ENCODE measurements at places on chromosomes 16 and 17.

- DNase-seq, result no peak
Measured at GRCh38 chr17:2450016-2450650, 49.3 kb upstream of the MNT start.

GRCh38 chr17:47741109-47741792, 8.2 kb downstream of the TBX21 start:
- peak; percentile 42 for DNase-seq

- no peak for DNase-seq
Measured at GRCh38 chr16:6341981-6342380, 990.7 kb upstream of the RBFOX1 start.

DNA sequence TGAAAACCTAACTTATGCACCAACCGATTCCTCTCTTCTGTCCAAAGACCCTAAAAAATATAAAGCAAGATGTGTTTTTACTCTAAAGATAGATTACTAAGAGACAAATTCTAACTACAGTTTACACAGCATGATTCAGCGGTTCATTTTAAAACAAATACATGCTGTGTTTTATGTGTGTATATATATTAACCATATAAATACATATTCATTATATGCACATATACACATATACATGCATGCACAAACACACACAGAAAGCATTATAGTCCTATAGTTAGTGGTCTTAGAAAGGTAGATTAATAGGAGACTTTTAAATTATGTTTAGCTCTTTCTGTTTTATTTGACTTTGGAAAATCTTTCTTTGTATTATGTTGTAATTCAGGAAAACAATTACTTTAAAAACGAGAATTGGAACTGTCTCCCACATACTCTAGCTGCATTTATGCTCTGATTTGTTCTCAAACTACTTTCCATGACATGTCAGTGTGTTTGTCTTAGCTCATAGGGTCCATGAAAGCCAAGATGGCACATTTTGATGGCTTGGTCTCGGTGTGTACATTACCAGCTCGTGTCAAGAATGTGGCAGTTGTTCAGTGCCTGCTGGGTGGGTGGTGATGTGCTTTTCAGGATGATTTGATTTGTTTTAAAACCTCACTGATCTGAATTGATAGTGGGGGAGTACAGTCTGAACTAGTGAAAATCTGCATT, 548.8 kb upstream of the SALL1 start:
- no peak for DNase-seq

DNA sequence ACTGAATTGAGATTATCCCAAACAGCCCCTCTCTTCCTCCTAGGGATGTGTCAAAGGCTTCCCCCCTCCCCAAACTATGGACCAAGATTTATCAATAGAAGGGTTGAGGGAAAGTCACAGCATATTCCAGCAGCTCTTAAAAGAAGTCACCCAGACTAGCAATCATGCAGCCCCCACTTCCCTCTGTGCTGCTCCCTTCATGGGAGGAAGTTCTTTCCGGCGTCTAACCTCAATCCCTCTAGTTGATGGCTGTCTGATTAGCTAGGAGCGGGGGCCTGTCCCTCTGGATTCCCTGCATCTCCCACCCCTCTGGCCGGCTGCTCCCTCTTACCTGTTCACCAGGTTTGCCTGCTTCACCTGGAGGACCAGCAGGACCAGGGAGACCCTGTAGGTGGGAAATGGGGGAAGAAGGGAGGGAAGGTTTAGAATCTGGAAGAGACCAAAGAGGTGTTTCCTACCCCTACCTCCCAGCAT, 9.2 kb downstream of the COL1A1 start:
- no peak for DNase-seq

- no peak for DNase-seq
Measured at GRCh38 chr16:87276091-87276701, 41.0 kb downstream of the C16orf95 start.

- DNase-seq, result peak; percentile 85
Measured at GRCh38 chr16:3646348-3646920, 8.1 kb upstream of the DNASE1 start.

DNA sequence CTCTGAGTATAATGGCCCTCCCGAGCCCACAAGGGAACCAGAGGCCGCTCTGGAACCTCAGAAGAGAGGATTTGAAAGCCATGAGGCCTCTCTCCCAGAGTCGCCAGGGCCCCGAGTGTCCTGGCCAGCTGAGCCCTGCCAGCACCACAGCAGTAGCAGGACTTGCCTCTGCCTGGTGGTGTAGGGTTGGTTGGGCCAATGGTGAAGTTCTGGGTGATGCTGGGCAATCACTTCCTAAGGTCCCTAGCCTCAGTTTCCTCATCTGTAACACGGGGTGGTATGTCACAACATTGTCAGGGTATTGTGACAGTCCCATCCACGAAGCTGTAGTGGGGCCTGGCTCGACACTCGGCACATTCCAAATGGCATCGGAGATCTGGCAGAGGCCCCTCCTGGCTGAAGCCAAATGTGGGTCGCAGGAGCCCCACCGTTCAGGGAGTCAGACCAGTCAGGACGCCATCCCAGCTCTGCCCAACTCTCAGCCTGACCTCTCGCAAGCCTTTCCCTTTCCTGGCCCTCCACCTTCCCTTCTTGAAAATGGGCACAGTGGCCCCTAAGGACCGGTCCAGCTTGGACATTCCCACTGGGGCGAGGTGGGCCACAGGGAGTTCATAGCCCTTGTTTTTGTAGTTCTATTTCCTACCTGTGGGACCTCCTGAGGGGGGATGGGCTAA, 1.7 kb downstream of the NATD1 start:
- DNase-seq, result no peak

GRCh38 chr16:31664683-31665482, 137.2 kb downstream of the AHSP start:
- DNase-seq, result no peak

DNA sequence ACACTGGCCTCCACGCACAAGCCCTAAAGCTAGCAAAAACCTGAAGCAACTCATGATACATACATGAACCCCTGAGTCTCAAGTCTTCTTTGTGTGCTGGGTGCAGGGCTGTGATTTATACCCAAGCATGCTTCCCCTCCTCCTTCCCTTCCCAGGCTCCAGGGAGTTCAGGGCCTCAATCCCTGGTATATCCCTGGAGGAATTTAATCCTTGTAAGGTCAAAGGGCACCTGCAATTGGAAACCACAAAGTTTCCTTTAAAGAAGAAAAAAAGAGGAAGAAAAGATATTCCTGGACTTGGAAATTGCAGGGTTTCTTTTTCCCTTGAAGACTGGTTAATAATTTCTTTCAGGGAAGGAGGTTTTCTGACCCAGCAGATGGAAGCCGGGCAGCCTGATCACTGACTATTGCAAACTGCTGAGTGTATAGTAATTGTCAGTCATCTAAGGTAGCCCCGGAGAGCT, 182.3 kb downstream of the AATF start:
- DNase-seq, result no peak

GRCh38 chr16:16106466-16106865, 116.8 kb downstream of the ABCC6 start:
- peak; percentile 57 for DNase-seq

DNA sequence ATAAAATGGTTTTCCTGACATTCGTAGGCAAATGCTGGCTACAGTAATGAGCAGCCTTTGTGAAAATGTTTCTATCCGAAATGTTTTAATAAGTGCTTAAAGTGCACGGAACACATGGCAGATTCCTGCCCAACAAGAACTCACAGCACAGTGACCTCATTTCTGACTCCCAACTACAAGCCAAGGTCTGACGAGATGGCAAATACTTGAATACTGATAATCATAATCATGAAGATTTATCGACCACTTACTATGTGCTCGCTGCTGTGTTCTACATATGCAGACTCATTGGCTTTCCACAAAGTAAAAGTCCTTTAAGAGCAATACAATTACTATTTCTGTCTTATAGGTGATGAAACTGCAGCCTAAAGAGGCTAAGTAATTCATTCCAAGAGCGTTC, 238.1 kb upstream of the CDH5 start:
- DNase-seq, result no peak

GRCh38 chr17:41394254-41394996, 3.0 kb downstream of the KRT31 start:
- DNase-seq, result no peak

GRCh38 chr17:77372444-77373298, 231.9 kb downstream of the SEC14L1 start:
- DNase-seq, result peak; percentile 92

DNA sequence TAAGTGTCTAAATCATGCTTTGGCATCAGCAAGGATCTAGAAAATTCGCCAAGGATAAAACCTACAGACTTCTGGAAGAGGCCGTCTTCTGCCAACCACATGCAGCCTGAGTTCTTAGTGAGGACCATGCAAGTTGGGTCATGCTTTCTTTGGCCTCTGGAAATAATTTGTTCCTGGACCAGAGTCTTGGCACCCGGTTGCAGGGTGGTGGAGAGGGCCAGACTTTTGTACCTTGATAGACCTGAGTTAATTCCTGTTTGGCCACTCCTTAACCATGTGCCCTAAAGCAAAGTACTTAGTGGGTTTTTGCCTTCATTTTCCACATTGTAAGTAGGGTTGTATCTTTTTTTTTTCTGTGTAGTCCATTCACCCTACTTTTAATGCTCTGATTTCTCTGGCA, 283.4 kb upstream of the IRX5 start:
- no peak for DNase-seq

DNA sequence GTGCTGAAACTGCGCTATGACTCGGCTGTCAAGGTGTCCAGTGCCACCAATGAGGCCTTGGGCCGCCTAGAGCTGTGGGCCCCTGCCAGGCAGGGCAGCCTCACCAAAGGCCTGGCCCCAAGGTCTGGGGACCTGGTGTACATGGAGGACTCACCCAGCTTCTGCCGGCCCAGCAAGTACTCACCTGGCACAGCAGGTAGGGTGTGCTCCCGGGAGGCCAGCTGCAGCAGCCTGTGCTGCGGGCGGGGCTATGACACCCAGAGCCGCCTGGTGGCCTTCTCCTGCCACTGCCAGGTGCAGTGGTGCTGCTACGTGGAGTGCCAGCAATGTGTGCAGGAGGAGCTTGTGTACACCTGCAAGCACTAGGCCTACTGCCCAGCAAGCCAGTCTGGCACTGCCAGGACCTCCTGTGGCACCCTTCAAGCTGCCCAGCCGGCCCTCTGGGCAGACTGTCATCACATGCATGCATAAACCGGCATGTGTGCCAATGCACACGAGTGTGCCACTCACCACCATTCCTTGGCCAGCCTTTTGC, 25.0 kb downstream of the WNT9B start:
- DNase-seq, result peak; percentile 84

- no peak for DNase-seq
Measured at GRCh38 chr16:56793492-56793891, 63.6 kb downstream of the NUP93 start.

- DNase-seq, result no peak
Measured at GRCh38 chr17:74748279-74748528, 224 bp upstream of the NHERF1 start.

GRCh38 chr16:49498666-49499413, 125.2 kb downstream of the C16orf78 start:
- DNase-seq, result peak; percentile 90

DNA sequence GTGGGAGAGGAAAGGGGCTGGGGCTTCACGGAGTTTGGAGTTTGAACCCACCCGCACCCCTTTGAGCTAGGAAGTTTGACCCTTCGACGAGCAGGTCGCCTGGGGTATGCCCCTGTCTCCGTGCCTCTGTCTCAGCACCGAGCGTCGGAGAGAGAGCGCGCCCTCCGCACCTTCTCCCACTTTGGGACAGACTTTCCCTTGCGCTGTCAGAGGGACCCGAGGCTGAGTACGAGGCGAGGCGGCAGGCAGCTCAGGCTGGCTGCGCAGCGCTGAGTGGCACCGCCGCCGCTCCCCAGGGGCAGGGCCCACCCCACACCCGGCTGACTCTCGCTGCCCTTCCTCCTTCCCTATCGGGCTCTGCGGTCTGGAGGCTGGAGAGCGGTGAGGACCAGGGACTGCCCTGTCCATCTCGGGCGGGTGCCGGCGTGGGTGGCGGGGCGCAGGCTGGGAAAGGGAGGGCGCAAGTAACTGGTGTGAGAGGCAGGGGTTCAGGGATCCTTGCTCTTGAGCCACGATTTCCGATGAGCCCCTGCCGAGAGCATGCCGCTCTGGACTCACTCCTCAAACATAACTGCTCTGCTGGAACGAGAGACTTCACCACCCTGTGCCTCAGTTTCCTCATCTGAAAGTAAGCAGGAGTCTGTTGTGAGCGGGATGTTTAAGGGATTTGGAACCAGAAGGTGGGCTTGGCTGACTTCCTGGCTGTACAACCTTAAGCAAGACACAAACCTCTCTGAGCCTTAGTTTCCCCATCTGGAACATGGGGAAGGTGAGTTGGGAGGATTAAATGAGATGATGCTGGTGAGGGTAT, 981 bp downstream of the BEAN1 start:
- peak; percentile 4 for DNase-seq

DNA sequence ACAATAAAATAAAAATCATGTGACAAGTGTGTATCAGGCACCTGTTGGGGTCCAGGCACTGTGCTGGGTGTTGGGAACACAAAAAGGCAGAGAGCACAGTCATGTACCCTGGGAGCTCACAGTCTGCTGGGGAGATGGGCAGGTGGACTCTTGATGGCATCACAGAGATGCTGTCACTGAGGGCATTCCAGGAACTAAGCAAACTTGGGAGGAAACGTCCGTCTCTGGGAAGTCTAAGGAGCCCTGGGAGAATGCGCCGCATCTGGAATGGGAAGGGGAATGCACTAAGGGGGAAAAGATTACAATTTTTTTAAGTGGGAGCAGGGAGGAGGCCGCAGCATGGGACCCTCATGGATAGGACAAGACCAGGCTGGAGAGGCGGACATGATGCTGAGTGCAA, 80.9 kb upstream of the ZNF423 start:
- DNase-seq, result no peak

DNA sequence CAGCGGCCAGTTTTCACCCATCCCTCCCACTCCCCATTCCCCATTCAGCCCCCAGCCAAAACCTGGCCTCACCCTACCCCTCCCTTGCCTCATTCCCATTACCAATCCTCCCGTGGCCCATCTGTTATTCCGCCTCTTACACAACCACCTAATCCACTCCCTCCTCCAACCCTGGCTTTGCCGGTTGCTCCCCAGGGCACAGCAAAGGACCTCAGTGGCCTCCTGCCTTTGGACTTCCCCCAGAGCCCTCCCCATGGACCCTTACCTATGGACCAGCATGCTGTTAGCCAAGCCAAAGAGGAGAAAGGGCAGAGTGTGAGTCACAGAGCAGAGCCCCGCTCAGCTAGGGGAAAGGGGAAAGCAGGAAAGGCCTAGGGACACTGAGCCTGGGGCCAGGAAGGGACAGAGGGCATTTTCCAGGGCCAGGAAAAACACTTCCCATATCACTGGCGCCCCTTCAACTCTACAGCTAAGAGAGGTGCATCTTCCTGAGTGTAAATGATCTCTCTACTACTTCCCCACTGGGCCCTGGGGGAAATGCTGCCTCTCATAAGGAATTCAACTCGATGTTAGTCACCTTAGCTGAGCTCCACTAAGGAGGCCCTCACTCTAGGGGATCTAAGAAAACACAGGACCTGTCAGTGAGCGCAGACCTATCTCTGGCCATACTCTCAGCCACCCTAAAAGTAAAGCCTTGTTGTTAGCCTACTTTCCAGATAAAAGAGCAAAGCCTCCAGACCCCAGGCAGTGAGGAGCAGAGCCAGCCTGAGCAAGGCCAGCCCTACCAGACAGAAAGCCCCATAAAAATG, 10.6 kb downstream of the PEMT start:
- DNase-seq, result no peak
